ENCODE measurements at places on chromosomes 12 and 14. TPM values are rescaled to one million over a fixed set of nuclear protein-coding genes. Genes with fewer than 3 reads are reported as not detected.

DDX47 gene
- 90.0 TPM for total RNA-seq

SERPINA1 gene
- total RNA-seq = 160 TPM

KLRG1 gene
- 4.8 TPM for total RNA-seq

PTPN6 gene
- 134 TPM for total RNA-seq

CPM gene
- total RNA-seq = 3.6 TPM

TOMM20L gene
- not detected for total RNA-seq

ST8SIA1 gene
- total RNA-seq = 2.5 TPM

MYL2 gene
- not detected for total RNA-seq

RTL1 gene
- total RNA-seq = not detected

DPF3 gene
- total RNA-seq = 0.13 TPM

Measured in activated T-helper 17 cell treated with anti-CD3 and anti-CD28 coated beads, Interleukin-2, amount 50 U/mL, for 72 hours (primary cell).